ENCODE measurements at places on chromosomes 13 and 19. TPM values are rescaled to one million over a fixed set of nuclear protein-coding genes. Genes with fewer than 3 reads are reported as not detected.

DNA sequence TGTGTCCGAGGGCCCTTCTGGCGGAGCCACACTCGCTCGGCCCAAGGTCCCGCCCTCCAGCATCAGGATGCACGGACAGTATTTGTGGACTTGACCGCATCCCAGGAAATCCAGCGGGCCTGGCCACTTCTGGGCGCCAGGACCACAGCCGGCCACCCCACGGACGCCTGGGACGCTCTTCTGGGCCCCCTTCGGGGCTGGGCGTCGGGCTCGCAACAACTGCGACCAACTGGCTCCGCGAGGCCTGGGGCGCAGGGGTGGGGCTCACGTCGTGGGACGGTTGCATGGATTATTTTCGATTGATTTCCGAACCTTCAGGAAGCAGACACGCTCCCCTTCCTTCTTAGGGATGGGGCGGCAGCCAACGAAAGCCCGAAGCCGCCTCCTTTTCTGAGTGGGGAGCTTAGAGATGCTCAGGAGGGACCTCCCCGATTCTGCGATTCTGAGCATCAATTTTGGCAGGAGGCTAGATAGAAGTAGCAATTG lies 521 bp upstream of the NUP58 start:
- no peak for DNase-seq

CCDC122 gene
- 1.3 TPM for total RNA-seq

PCP2 gene
- 1.0 TPM for total RNA-seq

GRCh38 chr13:109773276-109773675 lies 13.1 kb downstream of the IRS2 start:
- DNase-seq = no peak

GRCh38 chr19:7904074-7905020 lies 670 bp downstream of the MAP2K7 start:
- DNase-seq = peak; percentile 75

DNA sequence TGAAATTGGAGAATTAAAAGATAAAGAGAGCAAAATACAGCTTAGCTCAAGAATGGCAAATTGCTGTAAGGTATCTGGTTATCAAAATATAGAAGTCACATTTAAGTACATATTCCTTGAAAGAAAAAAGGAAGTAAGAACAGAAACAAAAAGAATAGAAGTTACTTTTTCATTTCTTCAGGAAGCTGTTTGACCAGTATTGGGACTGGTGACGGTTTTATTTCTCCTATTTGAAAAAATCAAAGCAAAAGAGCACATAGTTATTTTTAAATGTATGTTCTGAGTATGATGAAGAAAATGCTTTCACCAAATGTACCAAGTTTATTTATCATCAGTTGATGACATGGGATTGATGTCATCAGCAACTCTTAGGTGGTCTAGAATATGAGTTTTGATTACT lies 83.1 kb upstream of the OXGR1 start:
- DNase-seq = no peak

DNA sequence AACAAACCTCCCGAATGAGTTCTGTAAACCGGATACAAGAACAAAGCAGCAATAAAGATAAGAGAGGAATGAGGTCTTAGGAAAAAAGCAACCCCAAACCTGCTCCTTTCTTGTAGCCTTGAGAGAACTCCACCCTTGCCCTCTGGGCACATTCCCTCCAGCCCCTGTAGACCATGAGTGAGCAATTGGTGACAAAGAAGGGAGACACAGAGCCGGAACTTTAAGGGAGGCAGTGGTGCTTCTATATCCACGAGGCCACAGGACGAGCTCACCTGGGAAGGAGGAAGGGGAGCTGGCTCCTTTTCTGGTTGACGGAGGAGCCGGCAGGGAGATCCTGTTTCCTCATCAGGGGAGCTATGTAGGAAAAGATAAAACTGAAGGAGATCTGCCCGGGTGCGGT lies 13.0 kb downstream of the BRME1 start:
- no peak for DNase-seq

DNA sequence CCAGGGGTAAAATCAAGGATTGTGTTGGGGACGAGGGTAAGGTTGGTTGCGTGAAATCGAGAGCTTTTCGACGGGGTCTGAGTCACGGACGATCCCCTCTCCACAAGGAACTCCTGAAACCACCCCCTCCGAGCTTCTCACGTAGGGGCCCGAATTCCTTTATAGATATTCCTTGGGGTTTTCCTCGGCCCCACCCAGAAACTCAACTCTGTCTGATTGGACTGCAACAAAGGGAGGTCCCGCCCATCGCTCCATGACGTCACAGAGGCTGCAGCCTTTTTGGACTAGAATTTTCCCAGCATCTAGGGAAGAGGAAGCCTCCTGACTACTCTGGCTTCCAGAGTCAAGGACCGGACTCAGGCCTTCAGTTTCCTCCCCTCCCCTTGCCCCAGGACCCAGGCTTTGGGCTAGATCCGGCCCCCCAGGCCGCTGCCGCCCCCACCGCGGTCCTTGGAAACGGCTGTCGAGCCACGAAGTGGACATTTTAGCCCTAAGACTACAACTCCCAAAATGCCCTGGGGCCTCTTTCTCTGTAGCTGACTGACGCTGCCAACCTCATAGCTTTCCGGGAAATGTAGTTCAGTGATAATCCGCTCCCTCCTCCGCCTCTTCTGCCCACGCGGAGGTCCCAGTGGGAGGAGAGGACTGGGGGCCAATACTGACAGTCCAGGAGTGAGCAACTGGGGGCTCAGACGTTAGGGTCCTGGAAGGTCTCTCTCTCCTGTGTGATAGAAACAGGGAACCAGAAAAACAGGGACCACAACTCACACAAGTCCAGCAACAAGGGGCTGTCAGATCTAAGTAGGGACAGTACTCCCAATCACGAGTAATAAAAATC lies at the start of gene IZUMO1:
IZUMO1 (minus strand) TSS at position 172 of the 838 bp plus-strand sequence. CDS start 1,050 bp downstream, outside the sequence.
- peak; percentile 68 for DNase-seq

GRCh38 chr13:74769333-74769732 lies 635.1 kb upstream of the KLF12 start:
- no peak for DNase-seq
